ENCODE measurements at places on chromosomes 7 and 10.

- DNase-seq: no peak
These were observed 43.2 kb downstream of the GPAM start for GRCh38 chr10:112140110-112140970.

- no peak for DNase-seq
These were observed 21.9 kb upstream of the GATAD1 start for GRCh38 chr7:92425311-92425947.

GRCh38 chr10:118340486-118340885, 1.6 kb downstream of the FAM204A start:
- DNase-seq: no peak

DNA sequence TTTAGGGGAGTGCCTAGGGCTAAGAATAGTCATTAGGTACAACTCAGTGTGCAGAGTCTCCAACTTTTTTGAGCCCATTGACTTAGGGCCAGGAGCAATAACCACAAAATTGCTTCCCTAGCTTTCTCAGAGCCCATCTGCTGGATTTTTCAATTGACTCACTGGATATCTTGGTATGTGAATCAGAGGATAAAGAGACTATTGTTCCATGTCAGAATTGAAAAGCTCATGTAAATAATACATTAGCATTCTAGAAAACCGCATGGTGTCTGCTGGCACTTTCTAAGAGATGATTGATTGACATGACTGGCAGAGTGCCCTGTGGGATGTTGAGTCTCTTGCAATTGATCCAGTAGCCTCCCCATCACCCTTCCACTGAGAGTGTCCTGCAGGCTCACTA, 246.2 kb downstream of the CCDC7 start:
- DNase-seq: peak; percentile 41

DNA sequence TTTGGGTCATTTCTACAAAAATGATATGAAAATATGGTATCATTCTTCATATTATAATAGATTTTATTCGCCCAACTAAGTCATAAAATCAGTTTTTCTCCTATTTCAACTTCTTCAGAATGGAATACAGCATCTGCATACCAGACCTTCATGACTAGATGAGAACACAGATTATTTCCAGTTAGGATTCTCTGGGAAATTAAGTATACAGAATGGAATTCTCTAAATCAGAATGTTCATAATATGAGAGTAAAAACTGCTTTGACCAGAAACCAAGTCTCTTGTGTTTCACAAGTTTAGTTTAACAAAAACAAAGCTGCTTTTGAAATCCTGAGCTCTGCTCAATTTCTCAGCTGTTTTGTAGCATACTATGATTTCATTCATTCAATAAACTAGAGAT, 160.3 kb upstream of the SEMA3A start:
- no peak for DNase-seq

GRCh38 chr7:131012477-131013031, 278.5 kb upstream of the KLF14 start:
- no peak for DNase-seq

DNA sequence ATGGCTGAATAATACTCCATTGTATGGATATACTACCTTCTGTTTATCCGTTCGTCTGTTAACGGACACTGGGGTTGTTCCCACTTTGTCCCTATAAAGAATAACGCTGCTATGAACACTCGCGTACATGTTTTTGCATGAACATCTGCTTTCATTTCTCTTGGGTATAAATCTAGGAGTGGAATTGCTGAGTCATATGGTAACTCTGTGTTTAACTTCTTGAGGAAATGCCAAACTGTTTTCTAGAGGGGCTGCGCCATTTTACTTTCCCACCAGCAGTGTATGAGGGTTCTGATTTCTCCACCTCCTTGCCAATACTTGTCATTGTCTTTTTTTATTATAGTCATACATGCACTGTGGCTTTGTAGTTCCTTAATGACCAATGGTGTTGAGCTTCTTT, 20.6 kb upstream of the RASSF4 start:
- DNase-seq: no peak

DNA sequence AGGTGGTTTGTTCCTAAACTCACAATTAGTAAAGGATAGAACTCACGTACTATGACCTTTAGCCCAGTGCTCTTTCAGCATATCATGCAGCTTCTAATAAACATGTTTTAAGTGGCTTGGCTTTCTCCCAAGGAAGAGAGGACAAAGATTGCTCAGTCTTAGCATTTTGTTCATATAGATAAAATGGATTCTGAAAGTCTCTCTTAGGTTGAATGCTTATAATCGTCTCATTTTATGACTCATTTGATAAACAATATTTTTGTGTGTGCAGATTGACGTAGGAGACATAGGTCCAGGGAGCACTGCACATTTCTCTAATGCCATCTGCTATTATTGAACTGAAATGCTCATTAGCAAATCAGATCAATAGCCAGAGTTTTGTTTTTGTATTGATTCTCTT, 44.8 kb downstream of the GNAT3 start:
- no peak for DNase-seq

- DNase-seq: no peak
These were observed 30.8 kb downstream of the SLC16A9 start for GRCh38 chr10:59678884-59679301.

DNA sequence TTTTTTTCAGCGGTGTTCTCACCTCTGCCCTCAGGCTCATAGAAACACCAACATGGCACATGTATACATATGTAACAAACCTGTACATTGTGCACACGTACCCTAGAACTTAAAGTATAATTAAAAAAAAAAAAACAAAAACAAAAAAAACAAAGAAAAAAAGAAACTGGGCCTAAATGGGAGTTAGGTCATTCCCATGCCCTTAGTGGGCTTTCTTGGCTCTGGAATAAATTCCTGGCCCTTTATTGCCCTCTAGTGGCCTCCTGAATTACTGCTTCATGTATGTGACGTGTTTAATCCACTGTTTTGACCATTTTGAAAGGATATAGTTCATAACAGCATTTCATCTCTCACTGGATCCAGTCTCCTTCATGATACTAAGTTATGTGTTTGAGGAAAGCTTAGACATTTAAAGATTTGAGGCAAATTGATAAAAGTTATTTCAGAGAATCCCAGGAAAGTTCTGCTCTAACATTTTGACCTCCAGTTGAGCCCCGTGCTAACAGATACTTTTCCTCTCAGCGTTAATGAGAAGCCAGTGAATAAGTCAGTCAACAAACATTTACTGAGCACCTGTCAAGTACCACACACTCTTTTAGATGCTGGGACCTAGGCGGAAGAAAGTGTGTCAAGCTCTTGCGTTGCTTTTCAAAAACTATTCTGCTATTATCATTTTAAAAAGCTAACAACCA, 54.7 kb upstream of the SYPL1 start:
- DNase-seq: no peak

GRCh38 chr7:47594406-47594805, 12.5 kb upstream of the TNS3 start:
- no peak for DNase-seq

- DNase-seq: no peak
These were observed 630.4 kb upstream of the FOXK1 start for GRCh38 chr7:4051696-4052095.

DNA sequence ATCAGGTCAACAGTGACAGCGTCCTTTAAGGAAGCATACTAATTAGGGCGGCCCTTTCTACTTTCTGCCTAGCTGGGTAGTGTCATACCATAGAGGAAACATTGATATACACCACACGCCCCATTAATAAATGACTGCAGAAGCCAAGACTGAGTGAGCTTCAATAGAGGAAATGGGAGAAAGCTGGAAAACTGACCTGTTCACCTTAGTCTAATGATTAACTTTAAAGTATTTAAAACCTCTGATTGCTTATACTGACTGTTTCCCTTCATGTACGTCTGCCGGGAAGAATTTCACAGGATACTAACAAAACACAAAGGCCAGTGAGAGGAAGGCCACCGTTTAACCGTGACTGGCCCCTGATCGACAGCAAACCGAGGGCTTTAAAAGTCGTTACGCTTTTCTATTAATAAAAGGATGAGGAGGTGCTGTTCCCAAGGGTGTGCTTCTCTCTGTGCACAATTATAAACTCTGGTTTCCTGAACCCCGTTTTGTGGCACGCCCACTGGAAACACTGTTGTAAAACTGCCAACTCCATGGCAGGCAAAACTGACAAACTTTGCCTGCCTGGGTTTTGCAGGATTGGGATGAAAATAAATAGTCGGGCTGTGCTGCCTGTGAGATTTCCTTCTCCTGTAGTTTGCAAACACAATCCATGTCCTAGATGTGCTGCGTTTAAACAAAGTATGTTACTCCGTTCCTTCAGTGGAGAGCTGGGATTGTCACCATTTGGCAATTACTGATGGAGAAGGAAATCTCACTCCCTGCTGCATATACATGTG, 137.6 kb downstream of the NRP1 start:
- no peak for DNase-seq

- DNase-seq: no peak
These were observed 51.5 kb downstream of the SLK start for GRCh38 chr10:104018471-104018870.

DNA sequence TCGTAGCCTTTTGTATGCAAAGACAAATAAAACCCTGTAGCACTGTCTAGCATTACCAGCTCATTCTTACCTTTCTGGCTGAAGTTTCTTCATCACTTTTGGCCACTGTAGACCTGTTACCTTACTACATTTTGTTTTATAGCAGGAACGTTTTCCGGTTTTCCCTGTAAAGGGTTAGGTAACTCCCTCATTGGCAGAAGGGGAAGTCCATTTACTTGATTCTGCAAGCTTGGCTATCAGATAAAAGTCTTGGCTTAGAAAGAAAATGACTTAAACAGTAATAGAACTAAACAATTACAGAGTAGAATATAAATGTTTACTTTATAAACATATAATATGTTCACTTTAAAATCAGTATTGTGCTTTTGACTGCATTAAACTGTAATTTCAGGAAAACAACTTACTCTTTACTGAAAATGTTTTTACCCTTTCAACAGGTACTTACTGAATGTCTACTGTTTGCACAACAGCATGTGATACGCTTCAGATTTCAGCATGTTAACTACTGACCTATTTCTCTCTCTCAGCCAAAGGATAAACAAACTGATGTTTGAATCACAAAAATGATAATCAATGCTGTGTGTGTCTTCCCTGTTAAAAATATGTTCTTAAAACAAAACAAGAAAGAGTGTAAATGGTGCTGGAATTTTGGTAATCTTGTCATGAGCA, 67.1 kb downstream of the OTUD1 start:
- DNase-seq: no peak

DNA sequence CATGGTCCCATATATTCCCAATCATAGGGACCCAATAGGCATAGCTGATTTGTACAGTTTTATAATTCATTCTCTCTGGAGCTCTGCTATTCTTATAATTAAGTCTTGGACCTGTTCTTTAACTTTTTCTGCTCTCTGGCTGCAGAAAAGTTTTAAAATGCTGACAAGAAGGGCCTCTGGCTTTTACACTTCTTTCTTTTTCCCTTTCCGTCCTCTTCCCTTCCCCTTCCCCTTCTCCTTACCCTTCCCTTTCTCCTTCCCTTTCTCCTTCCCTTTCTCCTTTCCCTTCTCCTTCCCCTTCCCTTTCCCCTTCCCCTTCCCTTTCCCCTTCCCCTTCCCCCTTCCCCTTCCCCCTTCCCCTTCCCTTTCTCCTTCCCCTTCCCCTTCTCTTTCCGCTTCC, 101.3 kb upstream of the TPK1 start:
- no peak for DNase-seq

- DNase-seq: no peak
These were observed 62.7 kb upstream of the LRRC4 start for GRCh38 chr7:128093614-128094570.

DNA sequence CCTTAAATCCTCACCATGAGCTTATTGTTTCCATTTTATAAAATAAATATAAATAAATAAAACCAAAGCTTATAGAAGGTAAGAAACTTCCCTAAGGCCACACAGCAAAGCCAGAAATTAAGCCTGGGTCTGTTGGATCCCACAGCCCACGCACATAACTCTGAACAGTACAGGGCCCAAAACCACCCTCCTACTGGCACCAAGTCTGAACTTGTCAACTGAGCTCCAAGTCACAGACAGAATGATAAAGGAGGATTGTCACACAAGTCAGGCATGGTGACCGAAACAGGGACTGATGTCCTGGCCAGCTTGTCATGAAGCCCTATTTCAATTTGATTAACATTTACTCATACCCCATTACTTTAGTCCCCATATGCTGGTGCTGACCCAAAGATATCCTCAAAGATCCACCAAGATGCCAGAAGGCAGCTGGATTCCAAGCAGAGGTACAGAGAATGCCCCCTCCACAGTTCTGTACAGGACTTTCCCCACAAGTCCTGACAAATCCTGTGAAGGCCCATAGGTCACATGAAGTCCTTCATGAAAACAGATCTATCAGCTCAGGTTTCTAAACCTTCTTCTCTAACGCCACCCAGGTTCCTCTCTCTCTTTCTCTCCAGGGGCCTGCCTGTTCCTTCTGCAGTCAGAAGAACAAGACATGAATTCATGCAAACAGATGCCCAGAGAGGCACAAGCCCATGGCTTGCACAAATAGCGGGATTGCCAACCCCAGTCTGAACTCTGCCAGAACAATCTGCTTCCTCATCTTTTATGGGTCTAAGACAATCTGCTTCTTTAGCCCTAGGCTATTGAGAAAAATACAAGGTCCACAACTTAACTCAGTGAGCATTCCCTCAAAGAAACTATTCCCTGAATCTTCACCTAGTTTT, 60.9 kb downstream of the GLI3 start:
- DNase-seq: no peak

DNA sequence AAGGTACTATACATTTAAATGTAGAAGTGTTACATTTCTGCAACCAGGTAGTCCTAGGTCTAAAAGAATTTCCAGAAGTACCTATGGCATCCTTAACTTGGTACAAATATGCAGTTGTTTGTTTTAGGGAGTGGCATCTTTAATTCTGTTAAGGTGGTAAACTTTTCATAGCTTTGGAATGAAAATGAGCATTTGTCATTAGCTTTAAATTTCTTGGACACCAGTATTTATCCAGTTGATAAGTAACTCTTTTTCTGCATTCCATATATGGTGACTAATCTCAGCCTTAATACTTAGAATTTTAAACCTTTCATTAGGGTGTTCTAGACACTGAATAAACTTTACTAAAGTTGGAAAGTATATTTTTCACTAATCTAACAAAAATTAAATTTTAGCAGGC, 10.8 kb downstream of the SLF2 start:
- no peak for DNase-seq

DNA sequence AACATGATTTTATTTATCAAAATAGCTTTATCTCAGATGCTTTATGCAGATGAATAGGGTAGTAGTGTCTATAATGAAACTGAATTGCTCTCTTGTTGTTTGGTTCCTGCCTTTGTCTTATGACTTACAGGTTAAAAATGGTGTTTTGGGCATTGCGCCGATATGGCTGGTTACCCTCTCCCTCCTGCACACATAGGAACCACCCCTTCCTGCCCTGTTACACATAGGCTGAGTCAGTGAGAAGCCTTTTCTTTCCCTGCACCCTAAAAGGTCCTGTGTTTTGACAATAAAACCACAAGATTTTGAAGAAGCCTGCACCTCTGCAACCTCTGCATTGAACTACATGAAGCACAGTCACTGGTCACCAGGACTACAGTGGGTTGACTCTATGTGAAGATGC, 655.8 kb upstream of the ANKRD30A start:
- no peak for DNase-seq

DNA sequence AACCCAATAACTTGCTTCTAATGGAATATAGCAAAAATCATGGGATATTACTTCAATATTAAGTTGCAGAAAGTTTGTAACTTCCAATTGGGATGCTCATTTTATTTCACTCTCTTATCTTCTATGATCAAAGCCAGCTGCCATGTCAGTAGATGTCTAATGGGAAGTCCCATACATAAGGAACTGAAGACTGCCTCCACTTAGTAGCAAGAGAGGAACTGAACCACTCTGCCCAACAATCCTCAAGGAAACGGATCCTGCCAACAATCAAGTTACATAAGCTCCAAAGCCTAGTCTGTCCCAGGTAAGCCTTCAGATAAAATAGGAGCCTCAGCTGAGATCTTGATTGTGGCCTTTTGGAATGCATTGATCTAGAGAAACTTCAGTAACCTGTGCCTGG, 431.5 kb upstream of the PCDH15 start:
- DNase-seq: no peak

Data from putamen (tissue), 1 donor.